ENCODE measurements at places on chromosomes 16 and 17.
A peak's percentile ranks its signal among the peaks of the same experiment; 100 is the strongest.

- no peak for DNase-seq
Measured at GRCh38 chr17:80195671-80196529, 24.2 kb downstream of the SGSH start.

GRCh38 chr16:35391328-35391727, 1931.9 kb downstream of the TP53TG3F start:
- peak; percentile 2 for DNase-seq

DNA sequence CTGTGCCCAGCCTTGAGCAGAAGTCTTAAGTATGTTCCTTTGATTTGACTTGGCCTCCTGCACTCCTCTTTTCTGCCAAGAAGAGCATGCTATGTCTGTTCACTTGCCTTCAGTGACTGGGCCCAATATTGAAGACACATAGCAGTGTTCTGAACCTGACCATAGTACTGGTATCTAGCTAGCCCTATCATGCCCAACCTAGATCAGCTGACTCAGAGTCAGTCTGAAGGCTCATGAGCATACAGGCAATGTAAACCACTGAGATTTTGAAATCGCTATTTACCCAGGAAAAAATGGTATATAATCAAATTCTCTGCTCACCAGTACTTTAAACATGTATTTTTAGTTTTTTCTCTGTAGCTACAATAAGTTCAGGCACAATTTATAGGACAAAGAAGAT, 129.4 kb downstream of the TANC2 start:
- no peak for DNase-seq

GRCh38 chr16:88416686-88417085, 33.9 kb downstream of the ZNF469 start:
- DNase-seq, result no peak

- no peak for DNase-seq
Measured at GRCh38 chr17:44093231-44093900, 22.8 kb downstream of the G6PC3 start.

GRCh38 chr17:77783991-77784820, 174.3 kb upstream of the TNRC6C start:
- no peak for DNase-seq

DNA sequence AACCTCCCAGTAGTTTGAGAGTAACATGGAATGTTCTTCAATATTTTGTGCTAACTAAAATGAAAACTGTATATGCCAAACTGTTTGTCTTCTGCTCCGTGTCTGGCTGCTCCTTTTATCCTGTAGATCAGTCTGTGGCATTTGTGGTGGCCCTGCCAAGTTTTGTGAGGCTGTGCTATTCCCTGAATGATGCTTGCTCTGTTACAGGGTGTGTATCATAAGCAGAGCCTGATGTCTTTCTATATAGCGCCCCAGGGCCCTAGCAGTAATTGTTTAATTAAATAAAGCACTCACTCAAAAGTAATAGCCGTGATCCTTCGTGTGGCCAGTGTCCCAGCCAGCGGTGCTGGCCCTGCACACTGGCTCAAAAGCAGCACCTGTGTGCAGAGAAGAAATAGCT, 27.8 kb upstream of the NAT9 start:
- no peak for DNase-seq

DNA sequence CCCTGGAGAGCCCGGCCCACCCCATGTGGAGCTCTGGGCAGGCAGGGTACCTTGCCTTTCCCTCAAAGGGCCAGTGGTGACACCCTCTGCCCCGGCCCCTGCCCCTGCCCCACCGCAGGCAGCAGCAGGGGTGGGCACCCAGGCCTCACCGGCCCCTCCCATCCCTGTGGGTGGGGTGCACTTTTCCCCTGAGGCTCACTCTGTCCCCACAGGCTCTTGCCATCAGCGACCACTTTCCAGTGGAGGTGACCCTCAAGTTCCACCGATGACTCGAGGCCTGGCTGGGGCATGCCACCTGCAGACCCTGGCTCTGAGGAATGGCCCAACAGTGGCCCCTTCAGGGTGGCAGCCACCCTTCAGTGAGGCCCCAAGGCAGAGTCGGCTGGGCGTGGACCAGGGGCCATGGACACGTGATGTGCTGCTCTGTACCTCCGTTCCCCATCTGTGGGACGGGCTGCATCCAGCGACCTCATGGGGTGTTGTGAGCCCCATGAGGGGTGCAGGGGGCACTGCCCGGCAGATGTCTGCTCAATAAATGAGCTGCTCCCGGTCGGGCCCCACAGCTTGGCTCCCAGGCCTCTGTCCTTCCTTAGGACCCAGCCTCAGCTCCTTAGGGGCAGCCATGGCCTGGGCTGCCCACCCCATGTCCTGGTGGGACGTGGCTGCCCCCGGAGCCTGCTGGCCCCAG, 2.0 kb downstream of the DNASE1L2 start:
- no peak for DNase-seq

DNA sequence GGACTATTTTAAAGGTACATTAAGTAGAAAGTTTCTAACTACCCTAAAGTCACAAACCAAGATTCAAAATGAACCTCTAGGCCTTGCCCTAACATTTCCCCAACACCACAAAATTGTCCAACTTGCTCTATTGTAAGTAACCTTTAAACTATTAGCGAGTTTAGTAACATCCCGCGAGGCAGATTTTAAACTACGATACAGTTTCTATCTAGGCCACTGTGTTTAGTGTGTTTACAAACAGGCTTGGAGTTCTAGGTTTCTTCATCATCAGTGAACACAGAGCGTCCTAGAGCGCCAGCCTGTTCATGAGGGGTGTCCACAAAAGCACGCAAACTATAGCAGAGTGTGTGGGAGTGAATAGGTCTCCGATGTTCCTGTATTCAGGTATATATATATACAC, 51.8 kb downstream of the EMP2 start:
- no peak for DNase-seq

DNA sequence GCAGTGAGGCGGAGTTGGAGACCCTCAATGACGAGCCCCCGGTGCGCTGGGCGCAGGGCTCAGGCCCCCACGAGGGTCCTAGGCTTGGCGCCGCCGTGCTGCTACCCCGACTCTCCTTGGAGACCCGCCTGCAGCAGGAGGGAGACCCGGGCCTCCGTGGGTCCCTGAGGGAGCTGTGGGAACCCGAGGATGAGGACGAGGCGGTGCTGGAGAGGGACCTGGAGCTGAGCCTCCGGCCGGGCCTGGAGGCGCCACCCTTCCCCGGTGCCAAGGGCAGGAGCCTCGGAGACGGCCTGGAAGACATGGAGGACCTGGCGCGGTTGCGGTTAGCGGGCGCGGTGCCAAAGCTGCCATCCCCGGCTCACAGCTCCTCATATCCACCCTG, 2.3 kb downstream of the MYO15B start:
- no peak for DNase-seq

DNA sequence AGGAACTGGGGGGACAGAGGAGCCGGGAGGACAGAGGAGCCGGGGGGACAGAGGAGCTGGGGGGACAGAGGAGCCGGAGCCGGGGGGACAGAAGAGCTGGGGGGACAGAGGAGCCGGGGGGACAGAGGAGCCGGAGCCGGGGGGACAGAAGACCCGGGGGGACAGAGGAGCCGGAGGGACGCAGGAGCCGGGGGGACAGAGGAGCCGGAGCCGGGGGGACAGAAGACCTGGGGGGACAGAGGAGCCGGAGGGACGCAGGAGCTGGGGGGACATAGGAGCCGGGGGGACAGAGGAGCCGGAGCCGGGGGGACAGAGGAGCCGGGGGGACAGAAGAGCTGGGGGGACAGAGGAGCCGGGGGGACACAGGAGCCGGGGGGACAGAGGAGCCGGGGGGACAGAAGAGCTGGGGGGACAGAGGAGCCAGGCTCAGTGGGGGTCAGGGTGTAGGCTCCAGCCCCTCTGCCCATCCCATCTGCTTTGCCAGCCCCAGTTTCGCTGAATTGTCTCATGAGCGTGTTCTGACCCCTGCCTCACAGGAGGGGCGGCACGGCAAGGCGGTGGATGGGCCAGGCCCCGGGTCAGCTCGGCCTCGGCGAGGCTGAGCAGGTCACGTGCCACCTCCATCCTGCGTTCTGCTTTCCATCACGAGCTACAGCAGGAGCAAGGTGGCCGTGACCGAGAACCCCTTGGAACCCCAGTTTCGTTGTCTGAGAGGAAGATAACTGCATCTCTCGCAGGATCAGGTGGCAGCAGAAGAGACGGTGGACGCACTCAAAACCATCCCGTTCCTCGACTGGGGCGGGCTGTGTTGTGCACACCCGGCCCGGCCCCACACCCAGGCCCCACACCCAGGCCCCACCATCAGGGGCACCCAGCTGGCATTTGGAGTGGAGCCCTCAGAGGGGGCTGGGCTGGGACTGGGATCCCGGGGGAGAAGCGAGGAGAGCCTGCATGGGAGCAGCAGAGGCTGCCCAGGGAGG, 26.1 kb upstream of the CBFA2T3 start:
- no peak for DNase-seq

- DNase-seq, result no peak
Measured at GRCh38 chr16:56909527-56909979, 22.4 kb upstream of the HERPUD1 start.

DNA sequence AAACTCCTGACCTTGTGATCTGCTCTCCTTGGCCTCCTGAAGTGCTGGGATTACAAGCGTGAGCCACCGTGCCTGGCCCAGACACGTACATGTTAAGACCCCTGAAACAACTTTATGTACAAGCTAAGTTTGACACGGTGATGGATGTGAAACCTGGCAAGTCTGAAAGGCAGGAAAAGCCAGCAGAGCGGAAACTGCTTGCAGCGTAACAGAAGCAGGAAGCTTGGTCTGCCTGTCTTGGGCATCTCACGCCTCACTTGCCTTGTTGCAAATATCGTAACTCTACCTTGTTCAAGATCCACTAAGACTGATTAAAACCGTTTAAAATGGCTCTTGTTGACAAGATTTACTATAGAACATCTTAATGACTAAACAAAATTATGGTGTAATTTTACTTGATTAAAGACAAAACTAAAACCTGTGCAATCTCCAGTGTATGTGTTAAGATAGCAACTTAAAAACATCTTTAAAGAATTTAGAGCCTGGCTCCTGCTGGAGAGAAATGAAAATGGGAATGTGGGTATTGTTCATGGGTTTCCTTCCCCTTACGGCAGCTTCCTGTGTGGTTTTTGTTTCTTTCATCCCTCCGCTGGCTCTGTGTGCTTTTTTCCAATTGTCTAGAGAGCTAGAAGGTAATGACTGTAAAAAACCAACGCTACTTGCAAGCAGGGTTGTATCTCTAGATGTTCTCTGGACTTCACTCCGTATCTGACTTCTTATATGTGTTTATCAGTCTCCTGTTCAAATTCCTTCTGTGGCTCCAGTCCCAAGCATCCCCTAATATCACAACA, 477.6 kb downstream of the XYLT1 start:
- DNase-seq, result no peak

DNA sequence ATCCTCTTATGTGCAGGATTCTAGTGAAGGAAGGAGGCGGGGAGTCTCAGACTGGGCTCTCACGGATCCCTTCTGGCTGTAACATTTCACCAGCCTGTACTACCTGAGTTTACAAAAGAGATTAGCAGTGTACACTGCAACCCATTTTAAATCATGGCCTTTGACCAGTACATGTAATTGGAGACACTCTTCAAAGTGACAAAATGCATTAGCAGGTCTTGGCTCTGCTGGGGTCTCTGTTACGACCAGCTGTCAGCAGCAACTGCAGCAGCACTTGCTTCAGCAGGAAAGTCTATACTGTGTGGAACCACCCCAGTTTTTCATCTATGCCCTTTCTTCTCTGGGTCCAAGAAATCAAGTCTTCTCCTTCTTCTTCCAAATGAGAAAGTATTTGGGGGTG, 322.8 kb upstream of the ASIC2 start:
- DNase-seq, result no peak

DNA sequence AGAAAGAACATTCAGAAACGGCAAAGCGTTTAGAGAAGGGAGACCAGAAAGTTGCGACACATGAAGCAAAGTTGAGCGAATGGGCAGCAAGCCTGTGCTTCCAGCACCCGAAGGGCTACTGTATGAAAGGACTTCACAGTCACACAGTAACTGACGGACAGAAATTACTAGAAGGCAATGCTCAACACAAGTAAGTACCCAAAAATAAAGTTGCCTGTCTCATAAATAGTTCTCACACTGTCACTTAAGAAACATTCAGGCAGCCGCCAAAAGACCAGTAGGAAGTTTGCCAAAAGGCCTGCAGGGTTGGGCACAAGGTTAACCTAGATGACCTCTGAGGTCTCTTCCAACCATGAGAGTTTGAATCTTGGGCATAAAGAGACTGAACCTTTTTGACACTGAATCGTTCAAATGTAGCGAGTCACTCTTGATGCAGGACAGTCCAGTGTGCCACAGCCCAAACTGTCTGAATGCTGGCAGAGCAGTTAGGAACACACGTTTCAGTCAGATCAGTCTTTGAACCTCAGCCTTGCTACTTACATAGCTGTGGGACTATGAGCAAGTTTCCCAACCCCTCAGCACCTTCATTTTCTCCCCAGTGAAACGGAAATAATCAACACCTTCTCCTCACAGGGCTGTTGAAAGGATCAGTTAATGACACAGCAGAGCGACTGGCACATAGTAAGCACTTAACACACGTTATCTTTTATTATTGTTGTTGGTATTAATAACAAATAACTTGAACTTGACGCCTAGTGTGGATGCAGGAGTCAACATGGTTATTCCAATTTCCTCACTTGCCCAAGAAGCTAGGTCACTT, 10.4 kb downstream of the NCBP3 start:
- no peak for DNase-seq
